ENCODE measurements at places on chromosomes 5 and 9.

DNA sequence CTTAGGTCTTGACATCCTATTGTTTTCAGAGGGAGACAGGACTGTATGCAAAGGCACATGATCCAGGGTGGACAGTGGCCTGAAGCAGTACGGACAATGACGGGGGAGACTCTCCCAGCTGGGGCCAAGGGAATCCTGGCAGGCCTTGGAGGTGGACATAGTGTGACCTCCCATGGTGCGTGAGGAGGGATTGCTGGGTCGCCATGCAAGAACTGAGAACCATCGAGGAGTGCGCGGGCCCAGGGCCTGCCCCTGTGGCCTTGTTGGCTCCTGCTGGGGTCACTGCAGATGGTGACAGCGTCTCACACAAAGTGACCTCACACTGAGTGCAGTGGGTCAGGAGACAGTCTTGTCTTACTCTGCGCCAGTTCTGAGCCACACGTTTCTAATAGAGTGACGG, 192.4 kb downstream of the GADD45G start:
- no peak for DNase-seq

DNA sequence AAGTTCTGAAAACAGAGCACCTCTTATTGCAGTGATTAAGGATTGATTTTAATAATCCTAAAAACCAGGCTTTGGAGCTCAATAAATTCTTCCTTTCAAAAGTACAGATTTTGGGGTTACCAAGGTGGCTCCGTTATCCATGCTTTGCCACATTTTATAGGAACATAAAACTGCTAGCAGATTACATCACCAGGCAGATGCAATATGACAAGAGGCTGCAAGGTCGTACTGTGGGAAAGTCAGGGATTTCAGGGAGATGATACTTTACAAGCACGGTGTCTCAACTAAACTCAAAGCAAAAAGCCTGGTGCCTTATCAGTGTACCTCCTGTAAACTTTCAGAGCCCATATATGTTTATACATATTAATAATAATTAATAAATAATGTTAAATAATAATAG, 28.6 kb downstream of the ADAMTSL1 start:
- DNase-seq = no peak

DNA sequence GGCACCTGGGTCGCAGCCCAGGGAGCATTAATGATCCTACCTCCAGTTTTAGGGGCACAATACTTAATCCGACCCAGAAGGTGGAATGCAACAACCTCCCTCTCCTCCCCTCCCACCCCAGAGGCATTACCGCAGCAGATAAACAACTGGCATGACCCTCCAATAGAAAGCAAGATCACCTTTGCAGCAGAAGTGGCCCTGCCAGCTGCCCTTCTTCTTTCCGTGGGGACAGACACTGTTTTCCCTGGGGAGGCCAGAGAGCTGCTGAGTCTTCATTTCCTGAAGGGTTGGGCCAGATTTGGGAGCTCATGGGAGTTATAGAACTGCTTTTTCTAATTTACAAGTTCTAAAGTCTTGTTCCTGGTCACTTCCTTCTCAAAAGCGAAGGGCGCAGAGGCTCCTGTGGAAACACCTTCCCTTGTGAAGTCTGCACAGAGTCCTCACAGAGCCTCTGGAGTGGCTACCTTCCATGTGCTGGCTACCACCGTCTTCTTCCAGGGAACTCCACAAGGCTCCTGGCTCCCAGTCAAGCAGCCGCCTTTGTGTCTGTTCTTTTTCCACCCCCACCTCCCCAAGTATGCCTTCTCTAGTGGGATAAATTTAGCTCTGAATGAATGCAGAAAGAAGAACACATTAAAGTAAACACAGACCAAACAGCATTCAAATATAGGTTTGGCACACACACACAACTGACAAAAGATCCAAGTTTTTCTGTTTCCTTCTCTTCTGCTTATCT, 8.0 kb upstream of the PALM2AKAP2 start:
- DNase-seq = no peak

DNA sequence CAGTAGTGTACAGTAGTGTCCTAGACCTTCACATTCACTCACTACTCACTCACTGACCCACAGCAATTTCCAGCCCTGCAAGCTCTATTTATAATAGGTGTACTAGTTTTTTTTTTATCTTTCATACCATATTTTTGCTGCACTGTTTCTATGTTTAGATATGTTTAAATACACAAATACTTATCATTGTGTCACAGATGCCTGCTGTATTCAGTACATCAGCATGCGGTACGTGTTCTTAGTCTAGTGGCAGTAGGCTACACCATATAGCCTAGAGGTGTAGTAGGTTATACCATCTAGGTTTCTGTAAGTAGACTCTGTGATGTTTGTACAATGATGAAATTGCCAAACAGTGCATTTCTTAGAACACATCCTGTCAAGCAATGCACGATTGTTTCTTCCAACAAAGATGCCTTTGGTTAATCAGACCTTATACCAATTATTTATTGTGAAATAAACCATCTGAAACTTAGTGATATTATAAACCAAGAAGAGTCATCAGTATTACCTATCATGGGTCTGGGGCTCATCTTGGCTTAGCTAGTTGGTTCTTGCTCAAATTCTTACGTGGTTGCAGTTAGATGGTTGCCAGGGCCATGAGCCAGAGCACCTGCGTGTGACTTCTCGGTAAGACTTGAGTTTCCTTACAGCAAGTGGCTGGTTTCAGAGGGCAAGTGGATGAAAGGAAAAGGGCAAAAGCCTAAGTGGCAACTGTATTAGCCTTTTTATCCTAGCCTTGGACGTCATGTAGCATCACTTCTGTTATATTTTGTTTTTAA, 41.1 kb downstream of the ERBIN start:
- DNase-seq = no peak

DNA sequence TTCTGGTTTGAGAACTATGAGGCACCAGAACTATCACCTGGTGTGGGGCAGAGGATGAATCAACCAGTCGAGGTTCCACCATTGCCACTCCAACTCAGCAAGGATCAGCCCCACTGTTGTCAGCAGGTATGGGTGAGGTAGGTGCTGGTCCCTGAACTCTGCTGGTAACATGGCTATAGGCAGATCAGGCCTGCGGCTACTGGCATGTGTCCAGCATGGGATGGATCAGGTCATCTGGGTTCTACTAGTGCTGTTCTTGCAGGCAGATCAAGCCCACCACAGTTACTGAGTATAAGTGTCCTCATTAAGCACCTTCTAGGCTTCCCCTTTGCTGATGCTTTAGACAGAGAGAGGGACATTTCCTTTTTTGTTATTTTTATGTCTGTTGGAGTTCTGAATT, 71.7 kb downstream of the GABRA6 start:
- no peak for DNase-seq

DNA sequence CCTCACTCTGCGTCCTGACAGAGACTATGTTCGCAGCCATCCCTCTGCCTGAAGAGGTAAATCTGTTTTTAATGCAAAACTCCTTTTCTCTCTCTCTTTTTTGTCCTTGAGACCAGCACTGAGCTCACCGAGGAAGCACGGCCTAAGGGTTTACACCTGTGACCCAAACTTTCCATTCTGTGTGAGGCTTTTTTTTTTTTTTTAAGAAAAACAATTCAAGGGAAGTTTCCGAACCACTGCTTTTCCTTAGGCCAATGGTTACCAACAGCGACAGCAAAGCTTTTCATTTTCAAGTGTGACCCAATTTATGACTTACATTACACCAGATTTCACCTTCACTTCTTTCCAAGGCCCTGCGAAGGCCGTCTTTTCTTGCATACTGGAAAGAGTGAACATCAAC, 205.9 kb downstream of the EFNA5 start:
- peak; percentile 50 for DNase-seq

DNA sequence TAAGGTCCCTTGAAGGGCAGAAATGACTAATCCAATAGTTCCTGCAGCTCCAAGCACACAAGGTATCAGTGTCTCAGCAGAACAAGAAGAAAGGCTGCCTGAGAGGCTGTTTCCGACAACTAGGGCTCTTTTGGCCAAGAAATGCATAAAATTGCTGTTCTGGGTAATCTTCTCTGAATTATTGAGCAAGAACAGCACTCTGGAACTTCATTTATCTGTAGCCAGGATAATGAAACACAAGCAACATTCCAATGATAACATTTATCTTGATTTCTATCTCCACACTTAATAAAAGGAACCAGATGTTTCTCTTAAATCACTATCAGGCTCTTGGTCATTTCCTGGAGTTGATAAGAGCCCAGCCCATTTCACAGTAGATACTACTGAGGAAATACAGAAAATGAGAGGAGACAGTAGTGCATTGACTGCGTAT, 17.0 kb upstream of the AUH start:
- DNase-seq = peak; percentile 86

DNA sequence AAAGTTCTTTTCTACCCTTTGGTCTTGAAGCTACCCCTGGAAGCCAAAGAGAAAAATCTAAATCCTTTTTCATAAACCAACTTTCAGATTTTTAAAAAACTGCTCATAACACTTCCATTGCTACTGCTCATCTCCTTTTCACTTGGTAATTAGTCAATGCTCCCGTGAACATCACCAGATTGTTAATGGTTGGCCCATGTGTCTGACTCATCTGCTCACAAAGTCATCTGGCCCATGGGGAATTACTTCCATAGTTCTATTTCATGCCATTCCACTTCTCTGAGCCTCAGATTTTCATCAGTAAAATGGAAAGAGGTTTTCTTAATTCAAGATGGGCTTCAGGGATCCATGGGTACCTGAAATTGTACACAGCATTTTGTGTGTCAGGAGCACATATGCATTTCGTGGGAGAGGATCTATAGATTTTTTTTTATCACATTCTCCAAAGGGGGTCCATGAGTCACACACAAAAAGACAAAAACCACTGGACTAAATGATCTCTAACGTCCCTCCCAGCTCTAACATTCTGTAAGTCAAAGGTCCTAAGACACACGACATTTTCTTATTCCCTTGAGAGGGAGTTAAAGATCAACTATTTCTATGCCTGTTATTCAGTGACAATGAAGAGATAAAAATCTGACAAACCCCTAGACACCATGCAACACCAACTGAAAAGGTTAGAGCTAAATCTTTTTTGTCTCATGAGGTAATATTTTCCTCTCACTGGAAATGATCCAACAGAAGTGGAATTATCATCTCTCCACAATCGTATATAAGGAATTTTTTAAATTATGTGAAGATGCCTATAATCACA, 75.4 kb downstream of the TEX10 start:
- peak; percentile 6 for DNase-seq

GRCh38 chr5:32312197-32312594, 543 bp downstream of the MTMR12 start:
- peak; percentile 77 for DNase-seq

- DNase-seq = no peak
These were observed 84.3 kb upstream of the CAST start for GRCh38 chr5:96577909-96578308.

DNA sequence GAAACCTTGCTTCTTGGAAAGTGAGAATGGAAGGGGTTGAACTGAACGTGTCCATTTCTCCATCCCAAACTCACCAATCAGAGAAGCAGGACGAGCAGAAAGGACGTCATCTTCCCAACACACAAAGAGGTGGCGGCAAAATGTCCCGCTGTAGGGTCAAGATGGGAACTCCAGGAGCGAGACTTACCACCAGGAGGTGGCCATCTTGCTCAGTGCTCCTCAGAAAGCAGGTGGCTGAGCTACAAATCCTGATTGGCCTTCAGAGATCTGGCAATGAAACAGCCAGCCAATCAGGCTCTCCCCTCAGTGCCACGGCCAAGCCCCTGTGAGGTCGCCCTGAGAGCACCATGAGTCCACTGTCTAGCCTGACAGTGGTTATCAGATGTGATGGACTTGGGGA, 259.0 kb downstream of the NDUFS4 start:
- no peak for DNase-seq

DNA sequence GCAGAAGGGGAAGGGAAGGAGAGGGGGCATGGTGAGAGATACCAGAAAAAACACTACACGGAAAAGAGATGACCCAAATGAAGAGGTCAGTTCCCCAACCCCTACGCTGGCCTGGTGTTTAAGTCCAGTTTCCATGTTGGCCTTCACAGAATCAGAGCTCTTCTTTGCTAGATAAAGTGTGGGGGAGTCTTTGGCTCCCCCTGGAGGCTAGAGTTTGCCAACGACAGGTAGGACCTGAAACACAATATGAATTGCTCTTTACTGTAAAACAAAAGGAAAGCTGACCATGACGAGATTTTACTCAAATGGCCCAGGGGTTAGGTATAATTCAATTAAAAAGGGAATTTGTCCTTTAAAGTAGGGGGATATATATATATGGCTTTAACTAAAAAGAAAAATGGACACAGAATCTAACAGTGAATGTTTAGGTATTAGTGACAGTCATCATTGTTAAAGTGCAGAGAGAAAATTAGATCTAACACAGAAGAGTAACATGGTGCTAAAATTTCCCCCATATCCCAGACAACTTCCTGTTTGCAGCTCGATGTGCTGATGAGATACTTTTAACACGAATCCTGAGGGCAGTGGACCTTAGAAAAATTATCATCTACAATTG, 92.0 kb downstream of the SV2C start:
- peak; percentile 83 for DNase-seq

GRCh38 chr9:16133556-16134227, 580.8 kb downstream of the CCDC171 start:
- peak; percentile 56 for DNase-seq

GRCh38 chr5:79488775-79489174, 25.2 kb downstream of the HOMER1 start:
- DNase-seq = no peak

DNA sequence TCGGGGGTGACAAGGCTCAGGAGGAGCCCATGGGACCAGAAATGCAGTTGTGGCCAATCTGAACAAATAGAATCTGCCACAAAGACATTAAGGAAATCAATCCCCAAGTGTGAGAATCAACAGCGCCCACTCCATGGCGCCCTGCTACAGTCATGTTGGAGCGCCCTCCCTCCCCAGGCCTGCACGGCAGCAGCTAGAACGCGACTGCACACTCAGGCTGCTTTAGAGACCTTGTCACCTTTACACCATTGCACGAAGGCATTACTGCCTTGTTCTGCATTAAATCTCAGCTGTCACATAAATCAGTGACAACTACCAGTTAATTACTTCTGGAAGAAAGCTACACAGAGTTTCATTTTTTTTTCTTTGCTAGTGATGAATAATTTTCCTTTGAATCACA, 98.7 kb upstream of the SPIN1 start:
- no peak for DNase-seq

- no peak for DNase-seq
These were observed 14.3 kb downstream of the HMGCR start for GRCh38 chr5:75351139-75351926.

DNA sequence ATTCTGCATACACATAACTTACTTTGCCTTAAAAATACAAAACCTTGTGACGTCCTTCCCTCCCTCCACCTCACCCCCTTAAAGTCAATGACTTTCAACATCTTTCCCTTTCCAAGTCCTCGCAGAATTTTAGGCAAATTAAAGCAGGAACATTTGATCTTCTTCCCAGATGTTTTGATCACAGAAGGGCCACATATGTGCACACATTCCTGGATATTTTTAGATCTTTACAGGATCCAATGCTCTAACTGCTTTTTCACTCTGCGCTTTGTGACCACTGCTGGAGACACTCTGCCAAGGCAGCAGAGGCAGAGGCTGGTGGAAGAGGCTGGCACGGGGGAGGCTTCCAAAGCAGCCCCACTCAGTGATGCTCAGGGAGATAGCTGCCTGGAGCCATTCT, 130.7 kb downstream of the SEC61B start:
- DNase-seq = no peak

Data from lung microvascular endothelial cell (primary cell).